ENCODE measurements at places on chromosomes 5 and 9.
A peak's percentile ranks its signal among the peaks of the same experiment; 100 is the strongest.

DNA sequence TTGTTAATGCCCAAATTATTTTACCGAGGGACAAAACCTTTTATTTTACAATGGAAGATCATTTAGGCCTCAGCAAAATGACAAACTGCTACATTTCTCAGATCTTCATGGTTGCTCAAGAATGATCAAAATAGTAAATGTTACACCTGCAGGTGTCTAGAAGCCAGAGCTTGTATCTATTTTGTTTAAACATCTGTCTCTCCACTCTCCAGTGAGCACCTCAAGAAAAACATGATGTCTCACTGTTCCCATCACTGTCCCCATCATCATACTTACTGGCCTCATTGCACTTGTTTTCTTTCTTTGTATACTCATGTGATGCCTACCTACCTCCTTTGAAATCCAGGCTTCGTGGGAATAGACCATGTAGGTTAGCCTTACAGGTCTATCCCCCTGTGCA is 149.6 kb downstream of the TTLL11 start:
- DNase-seq: no peak

GRCh38 chr9:27888661-27889295 is 315.5 kb upstream of the C9orf72 start:
- DNase-seq: no peak

- DNase-seq: no peak
Measured at GRCh38 chr9:94068257-94068656, 16.0 kb upstream of the PTPDC1 start.

DNA sequence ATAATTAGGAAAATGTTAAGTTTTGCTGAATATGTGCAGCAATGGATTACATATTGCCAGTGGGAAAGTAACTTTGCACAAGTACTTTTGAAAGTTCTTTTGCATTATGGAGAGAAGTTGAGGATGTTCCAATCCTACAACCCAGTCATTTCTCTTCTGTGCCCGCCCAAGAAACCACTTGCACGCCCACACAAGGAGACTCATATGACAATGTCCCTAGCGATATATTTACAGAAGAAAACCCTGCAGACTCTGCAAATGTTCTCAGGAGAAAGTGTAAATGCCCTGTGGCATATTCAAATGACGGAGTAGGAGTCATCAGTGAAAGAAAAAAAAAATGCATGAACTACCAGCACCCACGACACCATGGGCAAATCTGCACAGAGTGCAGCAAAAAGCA is 356.5 kb downstream of the CTNND2 start:
- no peak for DNase-seq

- no peak for DNase-seq
Measured at GRCh38 chr9:86772635-86772993, 174.7 kb downstream of the GAS1 start.

- no peak for DNase-seq
Measured at GRCh38 chr9:33917036-33917435, 100.1 kb downstream of the UBE2R2 start.

- DNase-seq: no peak
Measured at GRCh38 chr5:57681942-57682341, 199.3 kb upstream of the ACTBL2 start.

GRCh38 chr5:12861886-12862654 is 957.8 kb upstream of the CTNND2 start:
- no peak for DNase-seq

GRCh38 chr5:131610198-131611063 is 24.6 kb downstream of the RAPGEF6 start:
- DNase-seq: no peak

DNA sequence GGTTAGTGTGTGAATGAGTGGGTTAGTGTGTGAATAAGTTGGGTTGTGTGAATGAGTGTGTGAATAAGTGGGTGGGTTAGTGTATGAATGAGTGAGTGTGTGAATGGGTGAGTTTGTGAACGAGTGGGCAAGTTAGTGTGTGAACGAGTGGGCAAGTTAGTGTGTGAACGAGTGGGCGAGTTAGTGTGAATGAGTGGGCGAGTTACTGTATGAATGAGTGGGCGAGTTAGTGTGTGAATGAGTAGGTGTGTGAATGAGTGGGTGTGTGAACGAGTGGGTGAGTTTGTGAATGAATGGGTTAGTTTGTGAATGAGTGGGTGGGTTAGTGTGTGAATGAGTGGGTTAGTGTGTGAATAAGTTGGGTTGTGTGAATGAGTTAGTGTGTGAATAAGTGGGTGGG is 34.7 kb downstream of the NKD2 start:
- DNase-seq: no peak

DNA sequence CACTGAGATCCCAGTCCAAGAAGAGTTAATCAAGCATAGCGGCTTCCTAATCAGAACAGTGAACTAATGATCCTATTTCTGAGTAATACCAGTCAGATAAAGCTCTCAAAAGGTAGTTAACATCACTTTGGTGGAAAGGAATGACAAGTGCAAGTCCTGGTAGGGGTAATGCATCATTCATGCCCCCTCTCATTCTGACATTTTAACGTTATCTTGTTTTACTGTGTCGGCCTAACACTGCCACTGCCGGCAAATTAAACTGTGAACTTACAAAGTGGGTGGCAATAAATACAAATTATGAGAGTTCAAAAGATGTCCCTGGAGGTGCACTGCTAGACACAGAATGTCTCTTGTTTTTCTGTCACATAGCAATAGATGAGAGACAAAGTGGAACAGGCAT is 131.6 kb downstream of the EBF1 start:
- DNase-seq: no peak

DNA sequence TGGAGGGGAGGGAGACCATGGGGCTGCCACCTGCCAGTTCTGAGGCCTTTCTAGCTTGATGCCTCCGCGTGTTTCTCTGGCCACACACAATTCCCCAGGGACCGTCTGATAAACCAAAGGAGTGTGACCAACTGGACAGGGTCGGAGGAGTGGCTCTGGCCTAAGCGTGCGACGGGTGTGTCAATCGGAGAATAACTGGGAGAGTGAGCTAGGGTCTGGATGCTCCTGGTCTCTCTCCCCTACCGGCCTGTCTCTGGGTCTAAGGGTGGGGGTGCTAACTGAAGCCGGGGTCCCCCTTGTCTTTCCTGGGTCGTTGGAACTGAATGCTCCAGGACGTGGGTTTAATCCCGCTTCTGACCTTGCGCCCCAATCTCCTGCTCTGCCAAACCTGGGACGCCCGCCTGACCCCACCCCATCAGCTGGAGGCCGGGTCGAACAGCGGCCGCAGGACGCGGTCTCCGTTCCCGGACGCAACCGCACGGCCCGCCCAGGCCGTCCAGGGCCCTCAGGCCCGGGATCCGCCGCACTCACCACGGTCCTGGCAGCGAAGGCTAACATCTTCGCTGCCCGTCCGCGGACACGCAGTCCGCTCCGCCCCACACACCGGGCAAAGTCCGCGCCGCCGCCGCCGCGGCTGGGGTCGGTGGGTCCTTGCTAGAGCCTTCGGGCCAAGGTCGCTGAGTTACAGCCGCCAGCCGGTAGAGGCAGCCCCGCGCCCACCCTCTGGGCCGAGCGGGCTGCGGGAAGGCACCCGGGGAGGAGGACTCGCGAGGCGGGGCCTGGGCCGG is 447 bp downstream of the CRAT start:
- peak; percentile 57 for DNase-seq
